ENCODE measurements at places on chromosomes 11 and 22.

DNA sequence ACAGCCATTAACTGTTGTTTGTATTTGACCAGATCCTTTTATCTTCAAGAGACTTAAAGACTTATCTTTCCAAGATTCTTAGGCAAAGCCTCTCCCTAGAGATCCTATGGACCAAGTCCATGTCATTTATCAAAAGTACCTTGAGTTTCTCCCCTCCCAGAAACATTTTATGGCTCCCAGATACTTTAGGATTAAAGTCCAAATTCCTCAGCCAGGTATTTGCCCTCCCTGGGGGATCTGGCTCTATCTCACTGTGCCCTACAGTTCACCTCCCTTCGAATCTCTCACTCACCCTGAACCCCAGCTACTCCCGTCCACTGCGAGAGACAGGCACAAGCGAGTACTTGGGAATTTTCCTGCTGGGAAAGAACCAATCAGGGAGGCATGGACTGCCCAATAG, 11.9 kb downstream of the MS4A8 start:
- no peak for DNase-seq

DNA sequence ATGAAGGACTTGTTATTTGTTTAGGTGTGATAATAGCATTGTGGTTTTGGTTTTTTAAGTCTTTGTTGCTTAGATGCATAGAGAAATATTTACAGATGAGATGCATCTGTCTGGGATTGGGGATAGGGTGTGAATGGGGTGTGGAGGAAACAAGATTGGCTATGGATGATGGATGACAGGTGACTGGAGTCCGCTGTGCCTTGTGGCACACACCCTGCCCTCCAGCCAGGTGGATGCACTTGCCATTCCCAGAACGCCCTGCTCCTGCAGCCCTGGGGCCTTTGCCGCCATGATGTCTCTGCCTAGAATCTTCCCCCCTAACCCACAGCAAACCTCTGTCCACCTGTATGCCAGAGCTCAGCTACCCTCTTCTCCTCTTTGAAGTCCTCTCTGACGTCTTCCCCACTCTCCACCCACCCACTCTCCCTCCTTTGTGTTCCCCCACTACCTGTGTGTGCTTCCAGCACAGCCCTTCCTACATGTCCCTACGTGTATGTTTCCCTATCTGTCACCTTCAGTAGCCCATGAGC, 54.7 kb downstream of the WNT11 start:
- no peak for DNase-seq

DNA sequence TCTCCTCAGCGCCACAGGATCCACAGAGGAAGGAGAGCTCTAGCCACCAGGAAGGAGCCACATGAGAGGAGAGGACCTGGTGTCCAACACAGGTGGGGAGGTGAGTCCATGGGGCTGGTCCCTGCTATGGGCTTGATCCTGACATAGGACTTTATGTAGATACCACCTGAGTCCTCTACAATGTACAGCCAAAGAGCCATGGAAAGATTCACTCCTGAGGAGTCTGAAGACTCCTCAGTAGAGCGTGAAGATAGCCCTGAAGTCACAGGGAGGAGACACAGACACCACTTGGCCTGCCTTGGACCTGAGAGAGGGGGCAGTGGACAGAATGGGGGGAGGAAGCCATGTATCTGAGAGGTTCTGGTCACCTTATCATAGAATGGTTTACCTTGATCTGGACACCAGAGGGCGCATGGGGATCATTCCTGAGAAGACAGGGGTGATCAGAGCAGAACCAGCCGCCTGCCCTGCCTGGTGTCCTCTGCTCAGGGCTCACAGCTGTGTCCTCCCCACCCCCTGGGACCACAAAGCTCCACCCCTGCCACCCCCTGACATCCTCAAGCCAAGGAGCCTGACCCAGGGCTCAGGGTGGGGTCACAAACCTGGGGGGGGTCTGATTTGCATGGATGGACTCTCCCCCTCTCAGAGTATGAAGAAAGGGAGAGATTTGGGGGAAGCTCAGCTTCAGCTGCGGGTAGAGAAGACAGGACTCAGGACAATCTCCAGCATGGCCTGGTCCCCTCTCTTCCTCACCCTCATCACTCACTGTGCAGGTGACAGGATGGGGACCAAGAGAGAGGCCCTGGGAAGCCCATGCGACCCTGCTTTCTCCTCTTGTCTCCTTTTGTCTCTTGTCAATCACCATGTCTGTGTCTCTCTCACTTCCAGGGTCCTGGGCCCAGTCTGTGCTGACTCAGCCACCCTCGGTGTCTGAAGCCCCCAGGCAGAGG, 77.0 kb downstream of the ZNF280B start:
- peak; percentile 72 for DNase-seq

GRCh38 chr22:40036591-40037225, 42.0 kb downstream of the FAM83F start:
- DNase-seq: peak; percentile 77

DNA sequence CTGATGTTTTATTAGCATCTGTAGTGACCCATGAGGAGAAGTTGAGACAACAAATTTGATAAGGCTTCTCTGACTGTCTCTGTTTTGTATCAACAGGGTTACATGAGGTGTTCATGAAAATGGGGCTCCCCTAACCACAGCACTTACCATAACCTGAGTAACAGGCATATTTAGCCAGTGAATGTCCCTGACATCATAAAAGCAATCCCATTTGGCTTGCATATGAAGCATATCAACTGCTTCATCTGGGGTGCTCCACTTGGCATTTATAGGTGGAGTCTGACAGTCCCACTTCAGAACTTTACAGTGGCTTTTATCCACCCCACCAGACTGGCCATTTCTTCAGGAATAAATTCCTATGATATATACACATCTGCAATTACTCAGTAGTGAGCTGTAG, 257.6 kb downstream of the LUZP2 start:
- no peak for DNase-seq
